ENCODE measurements at places on chromosomes 7 and 10.

- no peak for DNase-seq
Observed at GRCh38 chr10:12727832-12728215, 273.7 kb downstream of the CCDC3 start.

DNA sequence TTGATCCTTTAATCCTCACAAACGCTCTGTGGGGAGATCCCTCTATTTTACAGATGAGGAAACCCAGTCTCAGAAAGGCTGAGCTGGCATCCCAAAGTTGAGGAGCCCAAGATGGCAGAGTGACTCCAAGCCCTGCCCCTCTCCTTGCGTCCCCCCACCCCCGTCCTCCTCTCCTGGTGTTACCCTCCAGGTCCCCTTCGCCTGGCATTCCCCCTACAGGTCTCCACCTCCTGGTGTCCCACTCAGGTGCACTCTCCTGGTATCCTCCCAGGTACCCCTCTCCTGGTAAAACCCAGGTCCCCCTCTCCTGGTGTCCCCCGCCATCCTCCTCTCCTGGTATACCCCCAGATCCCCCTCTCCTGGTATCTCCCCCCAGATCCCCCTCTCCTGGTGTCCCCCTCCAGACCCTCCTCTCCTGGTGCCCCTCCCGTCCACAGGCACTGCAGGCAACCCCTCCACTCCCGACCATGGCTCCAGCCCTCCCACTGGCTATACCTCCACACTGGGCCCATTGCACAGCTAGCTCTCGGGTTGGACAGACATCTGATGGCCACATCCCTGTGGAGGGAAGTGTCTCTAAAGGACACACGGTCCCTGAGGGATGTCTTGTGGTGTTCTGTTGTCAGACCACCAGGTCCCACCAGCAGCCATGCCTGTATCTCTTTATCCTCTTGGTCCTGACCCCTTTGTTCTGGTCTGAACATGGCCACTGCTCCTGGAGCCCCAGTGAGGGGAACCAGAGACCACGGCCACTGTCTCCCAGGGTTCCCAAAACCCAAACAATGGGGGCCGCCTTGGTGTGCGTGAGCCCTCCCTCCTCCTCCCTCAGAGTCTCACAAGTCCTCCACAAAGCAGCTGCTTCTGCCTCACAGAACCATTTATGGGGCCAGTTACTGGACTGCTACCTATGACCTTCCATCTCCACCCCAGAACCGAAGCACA, 37.2 kb downstream of the CALML3 start:
- peak; percentile 45 for DNase-seq

DNA sequence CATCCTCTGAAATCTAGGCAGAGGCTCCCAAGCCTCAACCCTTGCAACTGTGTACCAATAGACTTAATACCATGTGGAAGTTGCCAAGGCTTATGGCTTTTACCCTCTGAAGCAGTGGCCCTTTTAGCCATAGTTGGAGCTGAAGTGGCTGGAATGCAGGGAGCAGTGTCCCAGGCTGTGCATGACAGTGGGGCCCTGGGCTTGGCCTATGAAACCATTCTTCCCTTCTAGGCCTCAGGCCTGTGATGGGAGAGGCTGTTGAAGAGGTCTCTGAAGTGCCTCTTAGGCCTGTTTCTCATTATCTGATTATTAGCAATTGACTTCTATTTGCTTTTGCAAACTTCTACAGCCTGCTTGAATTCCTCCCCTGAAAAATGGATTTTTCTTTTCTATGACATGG, 612.7 kb upstream of the ZWINT start:
- DNase-seq, result no peak

DNA sequence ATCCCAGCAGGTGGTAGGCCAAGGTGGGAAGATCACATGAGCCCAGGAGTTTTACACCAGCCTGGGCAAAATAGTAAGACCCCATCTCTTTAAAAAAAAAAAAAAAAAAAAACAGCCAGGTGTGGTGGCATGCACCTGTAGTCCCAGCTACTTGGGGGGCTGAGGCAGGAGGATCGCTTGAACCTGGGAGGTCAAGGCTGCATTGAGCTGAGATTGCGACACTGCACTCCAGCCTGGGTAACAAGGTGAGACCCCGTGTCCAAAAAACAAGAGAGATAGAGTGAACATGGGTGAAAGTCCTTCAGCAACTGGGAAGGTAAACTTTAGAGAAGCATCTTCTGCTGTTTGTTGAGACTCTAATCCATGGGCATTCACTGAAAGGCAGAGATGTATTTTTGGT, 6.3 kb upstream of the LAMTOR4 start:
- no peak for DNase-seq

DNA sequence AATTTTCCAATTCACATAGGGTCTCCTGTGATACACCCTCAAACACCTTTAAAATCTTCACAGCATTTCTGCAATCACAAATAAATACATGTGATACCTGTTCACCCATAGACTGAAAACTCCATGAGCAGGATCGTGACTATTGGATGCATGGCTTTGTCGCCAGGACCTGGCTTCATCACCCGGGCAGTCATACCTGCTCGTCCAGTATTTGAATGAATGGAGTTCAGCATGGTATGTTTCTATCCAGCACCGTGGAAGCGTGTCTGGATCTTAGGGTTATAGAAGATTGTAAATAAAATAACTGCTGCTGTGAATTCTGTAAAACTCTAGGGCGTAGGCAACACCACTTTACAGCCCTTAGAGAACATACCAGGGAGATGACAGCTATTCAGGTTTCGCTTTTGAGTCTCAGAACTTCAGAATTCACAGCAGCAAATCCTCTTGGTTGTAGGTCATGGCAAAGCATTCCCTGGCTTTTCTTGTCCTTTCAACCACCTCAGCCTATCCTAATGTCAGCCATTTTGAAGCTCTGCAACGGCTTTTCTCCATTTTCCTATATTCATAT, 47.4 kb upstream of the USP6NL start:
- no peak for DNase-seq
